Hematopoietic multipotent progenitor cell (in vitro differentiated cells): ENCODE measurements at places on chromosomes 4 and X.
A peak's percentile ranks its signal among the peaks of the same experiment; 100 is the strongest.

- DNase-seq = no peak
Measured at GRCh38 chr4:131499141-131499873, 1649.8 kb upstream of the PCDH10 start.

- peak; percentile 13 for DNase-seq
Measured at GRCh38 chr4:90128961-90129495, 1.8 kb downstream of the CCSER1 start.

DNA sequence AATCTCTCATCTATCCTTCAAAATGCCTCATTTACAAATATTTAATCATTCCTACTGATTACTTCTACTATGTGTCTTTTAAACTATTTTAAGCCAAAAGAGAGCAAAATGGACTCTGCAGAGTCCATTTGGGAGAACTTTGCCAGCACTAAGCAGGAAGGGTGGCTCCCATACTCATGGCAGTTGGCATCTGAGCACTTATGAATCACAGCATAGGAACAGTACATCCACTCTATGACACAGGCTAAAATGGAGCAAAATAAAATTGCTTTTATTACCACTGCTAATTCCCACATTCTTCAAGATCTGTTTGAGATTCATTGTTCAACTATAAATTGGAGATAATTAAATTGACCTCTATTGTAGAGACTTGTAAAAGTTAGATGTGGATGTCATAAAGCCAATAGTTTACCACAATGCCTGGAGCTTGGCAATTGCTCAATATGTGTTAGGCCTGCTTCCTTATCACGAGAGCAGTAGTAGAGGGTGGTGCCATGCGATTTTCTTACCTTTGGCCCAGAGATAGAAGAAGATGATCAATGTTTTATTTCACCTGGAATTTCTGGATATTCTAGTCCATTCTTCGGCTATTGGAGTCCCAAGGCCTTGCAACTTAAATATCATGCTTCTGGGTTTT, 19.1 kb downstream of the HPGD start:
- DNase-seq = no peak

- no peak for DNase-seq
Measured at GRCh38 chrX:30876367-30876766, 12.7 kb downstream of the TAB3 start.

DNA sequence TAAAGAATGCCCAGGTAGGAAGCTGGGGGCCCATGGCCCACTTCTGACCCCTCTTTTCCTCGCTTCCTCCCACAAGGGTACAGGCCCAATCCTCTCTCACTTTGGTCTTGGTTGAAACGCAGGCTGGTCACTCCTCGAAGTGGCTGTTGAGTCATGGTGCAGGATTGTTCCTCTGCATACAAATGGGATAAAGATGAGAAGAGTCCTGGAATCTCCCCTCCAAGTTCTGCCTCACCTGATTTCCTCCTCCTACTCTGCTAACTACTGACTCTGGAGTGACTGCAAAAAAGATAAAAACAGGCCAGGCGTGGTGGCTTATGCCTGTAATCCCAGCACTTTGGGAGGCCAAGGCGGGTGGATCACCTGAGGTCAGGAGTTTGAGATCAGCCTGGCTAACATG, 1.7 kb downstream of the WDR45 start:
- no peak for DNase-seq

DNA sequence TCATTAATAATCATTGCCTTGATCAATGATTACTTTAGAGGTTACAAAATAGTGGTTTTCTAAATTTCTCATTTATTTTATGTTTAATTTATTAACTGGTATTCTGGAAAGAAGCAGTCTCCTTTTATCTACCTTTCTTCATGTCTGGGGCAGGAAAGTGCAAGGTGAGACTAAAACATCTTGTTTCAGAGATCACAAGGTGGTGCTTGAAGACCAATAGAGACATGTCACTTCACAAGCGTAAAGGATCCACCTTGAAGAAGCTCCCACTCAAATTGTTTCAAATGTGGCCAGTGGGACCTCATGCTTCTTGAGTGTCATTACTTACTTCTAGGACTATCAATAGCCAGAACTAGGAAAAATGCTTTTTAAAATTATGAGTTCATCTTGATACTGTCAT, 1568.7 kb downstream of the RPA4 start:
- DNase-seq = no peak

DNA sequence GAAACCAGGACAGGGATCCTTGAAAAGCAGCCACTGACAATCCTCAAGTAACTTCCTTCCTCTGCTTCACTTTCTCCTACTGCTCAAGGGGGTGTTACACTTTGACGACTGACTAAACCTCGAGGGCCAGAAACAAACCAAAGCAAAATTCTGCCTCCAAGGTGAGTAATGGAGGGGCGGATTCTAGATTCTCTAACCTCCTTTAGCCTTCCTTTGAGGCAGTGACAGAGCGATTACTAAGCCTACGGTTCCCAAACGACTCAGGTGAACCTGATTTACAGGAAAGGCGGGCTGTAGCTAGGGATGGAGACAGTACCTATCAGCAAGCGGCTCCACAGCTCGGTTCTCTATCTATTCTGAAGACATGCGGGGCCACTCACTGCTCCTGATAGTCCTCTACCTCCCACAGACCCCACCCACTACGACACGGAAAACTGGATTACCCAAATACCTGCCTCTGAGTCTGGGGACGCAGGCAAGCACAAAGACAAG, 487 bp downstream of the TBCK start:
- DNase-seq = peak; percentile 59

DNA sequence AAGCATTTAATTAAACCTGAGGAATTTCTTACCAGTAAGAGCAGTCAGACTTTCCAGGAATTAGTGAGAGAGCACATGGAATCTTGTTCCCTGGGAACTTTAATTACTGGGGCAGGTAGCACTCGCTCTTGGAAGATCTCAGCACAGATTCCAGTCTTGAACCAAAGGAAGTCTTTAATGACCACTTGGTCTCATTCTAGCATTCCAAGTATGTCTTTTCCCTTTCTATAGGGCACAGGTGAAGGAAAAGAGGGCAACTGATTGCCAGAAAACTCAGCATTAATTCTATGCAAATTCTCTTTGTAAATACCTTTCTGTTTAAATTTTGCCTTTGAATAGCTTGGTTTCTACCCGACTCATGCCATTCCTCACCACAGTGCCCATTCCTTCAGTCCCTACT, 236.6 kb downstream of the LDB2 start:
- DNase-seq = no peak

DNA sequence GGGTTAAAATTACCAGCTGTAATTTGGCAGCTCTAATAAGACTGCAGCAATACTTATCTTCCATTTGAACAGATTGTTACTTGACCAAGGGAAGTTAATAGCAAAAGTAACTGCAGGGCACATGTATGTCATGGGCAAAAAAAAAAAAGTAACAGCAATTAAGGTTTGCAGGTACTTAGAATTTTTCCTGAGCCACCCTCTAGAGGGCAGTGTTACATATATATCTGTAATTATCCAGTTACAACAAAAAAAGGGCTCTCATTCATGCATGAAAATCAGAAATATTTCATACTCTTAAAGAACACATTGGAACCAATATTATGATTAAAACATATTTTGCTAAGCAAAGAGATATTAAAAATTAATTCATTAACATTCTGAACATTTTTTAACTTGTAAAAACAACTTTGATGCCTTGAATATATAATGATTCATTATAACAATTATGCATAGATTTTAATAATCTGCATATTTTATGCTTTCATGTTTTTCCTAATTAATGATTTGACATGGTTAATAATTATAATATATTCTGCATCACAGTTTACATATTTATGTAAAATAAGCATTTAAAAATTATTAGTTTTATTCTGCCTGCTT, 25.1 kb downstream of the XIAP start:
- peak; percentile 62 for DNase-seq

DNA sequence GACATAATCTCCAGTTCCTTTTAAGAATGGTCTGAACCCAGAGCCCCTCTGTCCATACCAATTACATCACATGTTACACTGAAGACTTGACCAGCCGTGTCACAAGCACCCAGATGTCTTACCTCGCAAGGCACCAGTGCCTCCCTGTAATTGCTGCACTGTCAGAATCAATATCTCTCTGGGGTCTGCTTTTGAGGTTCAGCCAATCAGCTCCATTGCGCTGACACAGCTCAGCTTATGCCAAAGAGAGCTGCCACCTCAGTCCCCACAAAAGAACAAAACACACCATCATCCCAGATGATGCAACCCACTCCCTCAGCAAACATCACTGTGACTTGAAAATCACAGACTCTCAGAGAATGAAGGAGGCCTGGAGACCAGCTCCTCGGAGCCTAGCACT, 82.5 kb upstream of the SORBS2 start:
- no peak for DNase-seq

- DNase-seq = peak; percentile 85
Measured at GRCh38 chr4:77818073-77818601, 1.0 kb downstream of the CNOT6L start.

GRCh38 chrX:633043-633984, 2.7 kb downstream of the SHOX start:
- DNase-seq = no peak

DNA sequence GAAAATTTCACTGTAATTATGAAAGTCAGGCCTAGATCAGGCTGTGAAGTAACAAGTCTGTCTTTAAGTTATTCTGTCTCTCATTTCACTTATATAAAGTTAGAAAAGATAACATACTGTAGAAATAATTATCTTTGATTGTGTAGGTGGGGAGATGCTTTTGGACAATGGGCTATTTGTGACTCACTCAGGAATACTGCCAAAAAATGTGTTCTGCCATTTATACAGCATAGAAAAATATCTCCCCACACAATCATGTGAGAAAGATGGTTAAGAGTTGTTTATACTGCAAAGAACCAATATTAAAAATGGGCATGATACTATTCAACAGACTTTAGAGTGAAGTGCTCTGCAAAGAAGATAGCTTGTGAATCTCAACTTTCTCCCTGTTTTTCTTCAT, 95.0 kb upstream of the GABRA2 start:
- DNase-seq = no peak

DNA sequence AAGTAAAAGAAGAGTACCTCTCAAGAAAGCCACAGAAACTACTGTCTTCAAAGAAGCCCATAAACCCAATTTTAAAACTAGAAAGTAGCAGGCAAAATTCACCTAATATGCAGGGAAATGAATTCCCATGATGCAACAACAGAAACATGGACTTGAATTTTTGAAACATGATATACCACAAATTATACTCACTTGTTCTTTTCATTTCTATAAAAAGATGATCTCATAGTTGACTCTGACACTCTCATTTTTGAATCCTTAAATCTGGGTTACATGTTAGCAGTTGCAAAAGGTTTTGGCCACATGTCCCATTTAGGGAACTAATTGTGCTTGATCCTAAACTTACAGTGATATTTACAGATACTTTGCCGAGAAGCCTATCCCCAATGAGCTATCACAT, 1130.8 kb downstream of the FAT4 start:
- DNase-seq = no peak

- DNase-seq = no peak
Measured at GRCh38 chr4:68658672-68659071, 11.8 kb downstream of the UGT2B15 start.

GRCh38 chrX:41971346-41971745, 48.0 kb upstream of the CASK start:
- no peak for DNase-seq

DNA sequence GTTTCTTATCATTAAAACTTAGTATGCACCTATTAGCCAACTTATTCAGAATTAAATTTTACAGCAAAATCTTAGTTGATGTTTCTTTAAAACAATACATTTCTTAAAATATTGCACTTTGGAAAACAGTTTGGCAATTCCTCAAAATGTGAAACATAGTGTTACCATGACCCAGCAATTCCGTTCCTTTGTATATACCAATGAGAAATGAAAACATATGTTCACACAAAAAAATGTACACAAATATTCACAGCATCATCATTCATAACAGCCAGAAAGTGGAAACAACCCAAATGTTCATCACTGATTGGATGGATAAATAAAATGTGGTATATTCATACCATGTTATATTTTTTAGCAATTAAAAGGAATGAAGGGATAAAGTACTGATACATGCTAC, 50.2 kb downstream of the WDR44 start:
- no peak for DNase-seq

DNA sequence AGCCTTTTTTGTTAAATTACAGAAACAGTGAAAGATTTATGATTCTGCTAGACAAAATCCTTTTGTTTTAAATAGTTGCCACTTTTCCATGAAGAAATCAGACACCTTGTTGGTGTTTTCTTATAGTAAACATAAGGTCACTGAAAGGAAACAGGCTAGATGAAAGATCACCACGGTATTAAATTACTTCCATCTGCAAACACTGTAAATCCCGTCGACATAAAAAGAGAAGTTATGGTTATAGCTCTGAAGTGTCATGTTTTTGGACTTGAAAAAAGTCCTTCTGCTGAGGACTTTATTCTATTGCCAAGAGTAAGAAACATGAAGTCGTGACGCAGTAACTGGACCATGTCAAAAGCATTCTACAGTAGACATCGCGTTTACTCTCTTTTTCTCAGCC, 567.6 kb upstream of the SLIT2 start:
- DNase-seq = no peak

GRCh38 chr4:15668566-15669435, 12.8 kb upstream of the FAM200B start:
- no peak for DNase-seq

DNA sequence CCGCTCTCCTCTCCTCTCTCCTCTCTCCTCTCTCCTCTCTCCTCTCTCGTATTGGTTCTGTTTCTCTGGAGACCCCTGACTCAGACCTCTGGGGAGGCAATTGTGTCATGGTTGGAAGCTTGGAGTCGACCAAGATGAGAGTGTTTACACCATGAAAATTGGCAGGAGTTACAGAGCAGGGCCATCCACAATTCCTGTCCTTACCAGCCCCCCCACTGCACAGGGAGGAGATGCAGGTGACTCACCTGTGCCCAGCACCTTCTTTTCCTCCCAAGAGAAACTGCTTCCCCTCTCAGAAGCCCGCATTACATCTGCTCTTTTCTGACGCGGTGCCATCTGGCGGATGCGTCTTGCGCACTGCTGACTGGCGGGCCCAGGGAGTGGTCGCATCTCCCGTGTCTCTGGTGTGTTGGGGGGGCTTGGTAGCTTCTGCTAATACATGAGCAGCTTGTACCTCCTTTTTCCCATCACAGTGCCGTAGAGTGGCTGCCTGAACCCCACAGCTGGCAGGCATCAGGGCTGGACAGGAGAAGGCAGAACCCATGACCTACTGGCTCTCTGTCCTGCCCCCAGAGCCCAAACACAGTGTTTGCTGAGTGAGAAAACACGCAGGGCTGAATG, 31.4 kb upstream of the GPR78 start:
- DNase-seq = no peak

DNA sequence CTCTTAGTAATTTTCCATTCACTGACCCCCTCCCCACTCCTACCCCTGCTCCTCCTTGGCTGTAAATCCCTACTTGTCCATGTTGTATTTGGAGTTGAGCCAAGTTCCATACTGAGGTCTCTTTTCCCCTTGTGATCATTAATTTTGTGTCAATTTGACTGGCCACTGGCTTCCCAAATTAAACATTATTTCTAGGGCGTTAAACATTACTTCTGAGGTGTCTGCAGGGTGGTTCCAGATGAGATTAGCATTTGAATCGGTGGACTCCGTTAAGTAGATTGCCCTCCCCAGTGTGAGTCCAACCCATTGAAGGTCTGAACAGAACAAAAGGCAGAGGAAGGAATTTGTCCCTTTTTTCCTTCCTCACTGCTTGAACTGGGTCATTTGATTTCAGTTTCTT, 25.7 kb downstream of the SLC39A8 start:
- no peak for DNase-seq
